CD14-positive monocyte (primary cell): ENCODE measurements at places on chromosomes 1 and 21. TPM values are rescaled to one million over a fixed set of nuclear protein-coding genes. Genes with fewer than 3 reads are reported as not detected.

Gene ARHGEF11
- 17.7 TPM for polyA plus RNA-seq

Gene S100A5
- polyA plus RNA-seq = not detected

Gene KDF1
- polyA plus RNA-seq = not detected

Gene ROR1
- not detected for polyA plus RNA-seq

Gene KCNT2
- polyA plus RNA-seq = not detected

Gene HTR6
- not detected for polyA plus RNA-seq

Gene HSD11B1
- polyA plus RNA-seq = not detected

Gene GPR37L1
- polyA plus RNA-seq = 0.06 TPM

Gene TRIM67
- not detected for polyA plus RNA-seq

Gene EXO1
- not detected for polyA plus RNA-seq

Gene SLC25A34
- 1.8 and 2.7 TPM in 2 replicates for polyA plus RNA-seq

Gene SPRR2G
- not detected for polyA plus RNA-seq

Gene CR2
- 0.08 TPM in 1 of 2 replicates, not detected in the other for polyA plus RNA-seq

Gene LBR
- polyA plus RNA-seq = 11.3 and 31.8 TPM in 2 replicates

DNA sequence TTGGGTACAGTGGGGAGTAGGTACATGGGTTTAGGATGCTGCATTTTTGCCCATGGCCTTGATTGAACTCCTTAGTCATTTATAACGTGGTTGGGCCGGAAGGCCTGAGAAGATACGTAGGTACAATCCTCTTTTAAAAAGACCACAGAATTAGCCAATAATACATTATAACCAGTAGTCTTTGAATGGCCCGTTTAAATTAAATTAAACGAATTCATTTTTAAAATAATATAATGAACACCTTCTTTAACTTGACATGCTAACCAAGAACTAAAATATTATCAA is 20.1 kb upstream of the ADAR start:
- peaks cover 26% of the 10 kb centered on the region for H3K4me1 ChIP-seq
- no peak for DNase-seq
- peak overlapping the region; percentile 91 for H3K4me3 ChIP-seq
- H3K27ac ChIP-seq = peak overlapping the region; percentile 87

DNA sequence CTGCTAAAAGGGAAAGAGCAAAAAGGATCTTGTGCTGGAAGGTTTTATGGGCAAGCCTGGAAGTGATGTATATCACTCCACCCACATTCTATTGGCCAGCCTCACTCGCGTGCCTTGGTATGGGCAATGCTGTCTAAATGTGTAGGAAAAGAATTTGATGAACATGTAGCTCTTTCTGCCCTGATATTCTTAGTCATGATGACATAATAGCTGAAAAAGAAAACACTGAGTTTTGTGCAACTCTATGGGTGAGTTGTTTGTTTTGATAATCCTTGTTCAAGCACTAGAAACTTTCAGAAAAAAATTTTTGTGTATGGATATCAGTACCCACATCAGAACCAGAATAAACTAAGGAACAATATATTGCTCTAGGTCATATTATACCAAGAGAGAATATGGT is 231.5 kb upstream of the ST6GALNAC5 start:
- H3K27ac ChIP-seq = no peak overlapping the region
- no peaks in the 10 kb centered on the region for H3K4me1 ChIP-seq
- DNase-seq = no peak
- no peak overlapping the region for H3K4me3 ChIP-seq

GRCh38 chr1:13514821-13515220 is 1.0 kb upstream of the LRRC38 start:
- H3K4me3 ChIP-seq = no peak overlapping the region
- H3K27ac ChIP-seq = no peak overlapping the region
- H3K4me1 ChIP-seq = no peaks in the 10 kb centered on the region
- H3K36me3 ChIP-seq = no peaks in the 10 kb centered on the region

DNA sequence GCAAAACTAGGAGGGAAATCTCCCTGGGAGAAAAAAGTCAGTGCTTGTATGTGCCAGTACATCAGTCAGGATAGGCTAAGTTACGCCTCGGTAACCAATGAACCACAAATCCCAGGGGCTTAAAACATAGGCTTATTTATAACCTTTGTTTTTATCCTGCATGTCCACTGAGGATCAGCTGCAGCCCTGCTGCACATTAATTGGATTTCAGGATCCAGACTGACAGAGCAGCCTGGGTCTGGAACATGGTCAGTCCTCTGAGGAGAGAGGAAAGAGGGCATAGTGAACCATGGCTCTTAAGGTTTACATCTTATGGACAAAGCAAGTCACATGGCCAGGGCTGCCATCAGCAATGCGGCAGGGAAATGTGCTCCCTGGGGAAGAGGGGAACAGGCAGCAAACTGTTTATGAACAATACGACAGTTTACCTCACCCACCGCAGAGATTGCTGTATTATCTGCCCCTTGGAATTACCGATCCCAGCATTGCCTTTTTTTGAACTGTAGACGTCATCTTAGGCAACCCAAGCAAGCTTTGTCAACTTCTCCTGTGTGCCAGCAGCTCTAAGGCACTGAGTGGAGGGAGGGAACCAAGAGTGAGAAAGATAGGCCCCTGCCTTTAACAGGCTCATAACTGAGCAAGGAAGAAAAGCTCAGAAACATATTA is 9.1 kb upstream of the SPRR4 start:
- no peak overlapping the region for H3K4me3 ChIP-seq
- H3K27ac ChIP-seq = no peak overlapping the region
- no peaks in the 10 kb centered on the region for H3K4me1 ChIP-seq

- H3K27ac ChIP-seq = no peak overlapping the region
- no peaks in the 10 kb centered on the region for H3K27me3 ChIP-seq
- DNase-seq = no peak
- H3K4me3 ChIP-seq = no peak overlapping the region
Measured at GRCh38 chr1:214332946-214333798, 52.2 kb downstream of the SMYD2 start.

GRCh38 chr1:184881941-184882913 is 92.1 kb downstream of the NIBAN1 start:
- H3K4me3 ChIP-seq = no peak overlapping the region
- DNase-seq = no peak
- H3K27me3 ChIP-seq = no peaks in the 10 kb centered on the region
- H3K4me1 ChIP-seq = peaks cover 31% of the 10 kb centered on the region
- H3K36me3 ChIP-seq = no peaks in the 10 kb centered on the region

GRCh38 chr1:214425101-214425500 is 126.3 kb downstream of the PTPN14 start:
- no peaks in the 10 kb centered on the region for H3K27me3 ChIP-seq
- H3K27ac ChIP-seq = no peak overlapping the region

DNA sequence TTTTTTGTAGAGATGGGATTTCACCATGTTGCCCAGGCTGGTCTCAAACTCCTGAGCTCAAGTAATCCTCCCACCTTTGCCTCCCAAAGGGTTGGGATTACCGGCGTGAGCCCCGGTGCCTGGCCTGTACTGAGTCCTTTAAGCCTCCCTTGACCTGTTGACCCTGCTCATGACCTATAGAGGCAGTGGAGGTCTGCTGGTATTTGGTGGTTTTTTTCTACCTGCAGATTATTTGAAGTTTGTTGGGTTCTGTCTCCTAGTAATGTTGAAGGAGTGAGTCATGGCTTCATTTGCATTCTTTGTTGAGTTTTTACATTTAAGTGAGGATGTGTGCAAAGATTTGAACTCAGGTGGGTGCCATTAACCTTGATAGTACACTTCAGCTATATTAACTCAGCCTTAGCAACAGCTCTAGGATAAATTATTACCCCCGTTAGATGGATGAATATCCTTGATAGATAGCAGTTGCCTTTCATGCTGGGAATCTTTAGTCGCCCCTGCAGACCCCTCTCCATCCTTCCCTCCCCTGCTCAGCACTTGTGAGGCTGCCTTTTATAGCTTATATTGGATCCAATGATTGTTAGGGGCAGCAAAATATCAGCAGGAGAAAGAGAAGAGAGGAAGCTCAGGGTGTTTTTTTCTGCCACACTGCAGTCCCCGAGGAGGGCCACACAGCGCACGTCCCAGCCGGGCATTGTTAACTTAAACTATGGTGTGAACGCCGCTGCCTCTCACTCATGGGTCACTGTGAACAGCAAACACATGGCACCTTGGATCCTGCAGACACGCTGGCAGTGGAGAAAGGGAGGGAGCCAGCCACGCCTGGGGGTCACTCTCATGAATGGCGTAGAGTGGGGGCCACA is 14.9 kb upstream of the NPPB start:
- H3K4me1 ChIP-seq = no peaks in the 10 kb centered on the region
- no peaks in the 10 kb centered on the region for H3K27me3 ChIP-seq
- no peaks in the 10 kb centered on the region for H3K36me3 ChIP-seq
- DNase-seq = no peak

DNA sequence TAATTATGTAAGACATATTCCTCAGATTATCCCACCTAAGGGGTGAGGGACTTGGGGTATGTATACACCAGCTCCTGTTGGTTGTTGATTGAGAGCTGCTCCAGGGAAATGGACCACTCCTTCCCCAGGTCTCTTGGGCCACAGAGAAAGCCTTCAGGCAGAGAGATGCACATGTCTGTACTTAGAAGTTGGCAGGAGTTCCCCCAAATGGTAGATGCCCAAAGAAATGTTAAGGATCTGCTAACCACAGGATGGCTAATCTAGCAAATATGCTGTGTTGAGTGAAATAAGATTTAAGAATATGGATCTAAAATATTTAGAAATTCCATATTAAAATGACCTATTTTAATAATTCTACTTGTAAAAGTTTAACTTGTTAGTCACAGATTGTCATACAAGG is 100.8 kb upstream of the DNAH14 start:
- no peak overlapping the region for H3K27ac ChIP-seq
- DNase-seq = no peak
- H3K4me1 ChIP-seq = no peaks in the 10 kb centered on the region
- no peaks in the 10 kb centered on the region for H3K27me3 ChIP-seq
- H3K36me3 ChIP-seq = no peaks in the 10 kb centered on the region

DNA sequence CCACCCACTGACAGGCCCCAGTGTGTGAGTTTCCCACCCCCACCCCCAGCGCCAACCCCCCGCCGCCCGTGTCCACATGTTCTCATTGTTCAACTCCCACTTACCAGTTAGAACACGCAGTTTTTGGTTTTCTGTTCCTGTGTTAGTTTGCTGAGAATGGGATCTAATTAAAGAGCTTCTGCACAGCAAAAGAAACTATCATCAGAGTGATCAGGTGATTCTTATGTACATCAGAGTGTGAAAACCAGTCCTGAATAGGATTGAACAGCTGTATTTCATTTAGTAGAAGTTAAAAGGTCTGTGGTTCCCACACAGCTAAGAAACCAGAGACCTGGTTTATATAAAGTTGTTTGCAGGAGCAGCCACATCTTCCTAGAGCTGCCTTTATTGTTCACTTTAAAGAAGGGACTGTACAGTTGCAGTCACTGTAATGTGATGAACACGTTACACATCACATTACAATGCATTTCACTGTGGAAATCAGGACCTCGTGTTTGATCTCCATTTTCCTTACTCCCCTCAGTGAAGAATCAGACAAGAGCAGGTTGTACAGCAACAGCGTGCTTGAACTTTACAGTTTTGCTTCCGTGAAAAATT is 1.2 kb downstream of the GBP6 start:
- no peak overlapping the region for H3K27ac ChIP-seq
- no peaks in the 10 kb centered on the region for H3K4me1 ChIP-seq
- no peak for DNase-seq

- H3K27ac ChIP-seq = no peak overlapping the region
- no peaks in the 10 kb centered on the region for H3K4me1 ChIP-seq
Measured at GRCh38 chr1:196142111-196142640, 466.1 kb downstream of the KCNT2 start.

- H3K27me3 ChIP-seq = no peaks in the 10 kb centered on the region
- no peak overlapping the region for H3K27ac ChIP-seq
- DNase-seq = no peak
- no peaks in the 10 kb centered on the region for H3K36me3 ChIP-seq
- no peaks in the 10 kb centered on the region for H3K4me1 ChIP-seq
Measured at GRCh38 chr21:21690068-21690665, 692.0 kb downstream of the NCAM2 start.

GRCh38 chr1:36733748-36734147 is 251.0 kb upstream of the CSF3R start:
- no peak overlapping the region for H3K27ac ChIP-seq
- H3K36me3 ChIP-seq = no peaks in the 10 kb centered on the region
- no peak for DNase-seq
- no peak overlapping the region for H3K4me3 ChIP-seq

DNA sequence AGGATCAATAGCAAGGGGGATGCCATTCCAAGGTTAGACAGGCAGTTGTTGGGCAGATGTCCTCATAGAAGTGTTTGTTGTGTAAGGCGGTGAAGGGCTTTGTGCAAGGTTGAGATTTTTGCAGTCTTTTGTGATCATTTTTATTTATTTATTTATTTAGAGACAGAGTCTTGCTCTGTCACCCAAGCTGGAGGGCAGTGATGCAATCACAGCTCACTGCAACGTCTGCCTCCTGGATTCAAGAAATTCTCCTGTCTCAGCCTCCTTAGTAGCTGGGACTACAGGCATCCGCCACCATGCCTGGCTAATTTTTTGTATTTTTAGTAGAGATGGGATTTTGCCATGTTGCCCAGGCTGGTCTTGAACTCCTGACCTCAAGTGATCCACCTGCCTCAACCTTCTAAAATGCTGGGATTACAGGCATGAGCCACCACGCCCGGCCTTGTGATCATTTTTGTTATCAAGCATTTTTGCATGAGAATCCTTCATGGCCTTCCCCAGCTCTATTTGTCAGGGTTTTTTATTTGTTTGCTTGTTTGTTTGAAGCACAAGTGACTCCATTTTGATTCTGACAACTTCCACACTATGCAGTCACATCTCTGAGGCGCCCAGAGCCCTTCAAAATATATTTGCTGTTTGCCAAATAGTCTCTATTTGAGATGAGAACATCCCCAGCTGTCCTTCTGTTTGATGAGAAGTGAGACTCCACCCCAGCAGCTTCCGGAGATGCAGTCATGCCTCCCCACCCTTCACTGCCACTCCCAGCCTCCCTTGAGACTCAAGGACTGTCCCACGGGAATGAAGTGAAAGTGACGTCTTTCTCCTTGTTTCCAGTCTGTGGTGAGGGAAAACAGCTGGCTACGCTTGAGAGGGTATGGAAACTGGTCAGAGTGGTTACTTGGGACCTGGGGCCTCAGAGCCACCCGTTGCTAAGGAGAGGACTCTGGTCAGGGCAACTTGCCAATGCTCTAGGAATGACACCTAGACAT is 38.0 kb downstream of the TMEM50B start:
- H3K27ac ChIP-seq = peak overlapping the region; percentile 53
- DNase-seq = no peak
- H3K36me3 ChIP-seq = peaks cover 17% of the 10 kb centered on the region
- H3K27me3 ChIP-seq = no peaks in the 10 kb centered on the region

DNA sequence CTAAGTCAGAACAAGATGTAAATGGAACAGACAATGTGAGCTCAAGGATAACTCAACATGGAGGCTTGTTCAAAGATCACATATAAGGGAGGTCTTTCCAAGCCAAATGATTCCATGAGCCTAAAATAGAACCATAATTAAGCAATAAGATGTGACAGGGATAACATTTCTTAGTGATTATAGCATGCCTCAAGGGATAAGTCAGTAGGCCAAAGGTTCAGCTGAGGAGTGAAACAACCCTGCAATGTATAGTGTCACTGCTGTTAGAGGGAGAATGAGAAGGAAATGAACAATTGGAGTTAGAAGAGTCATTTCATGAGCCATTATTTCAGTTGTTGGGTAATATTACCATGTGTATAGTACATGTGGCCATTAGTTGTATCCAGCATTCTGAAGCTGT is 25.0 kb downstream of the GORAB start:
- H3K36me3 ChIP-seq = peaks cover 18% of the 10 kb centered on the region
- no peaks in the 10 kb centered on the region for H3K27me3 ChIP-seq
- H3K4me3 ChIP-seq = no peak overlapping the region
- no peaks in the 10 kb centered on the region for H3K4me1 ChIP-seq

- H3K4me3 ChIP-seq = peak overlapping the region; percentile 43
- H3K27ac ChIP-seq = peak overlapping the region; percentile 73
- H3K36me3 ChIP-seq = peaks cover 3% of the 10 kb centered on the region
- H3K4me1 ChIP-seq = peaks cover 6% of the 10 kb centered on the region
- DNase-seq = peak; percentile 55
Measured at GRCh38 chr21:37463083-37463801, 96.7 kb downstream of the DYRK1A start.
